Prostate gland (tissue), 2 donors: ENCODE measurements at places on chromosomes 1 and 21. TPM values are rescaled to one million over a fixed set of nuclear protein-coding genes. Genes with fewer than 3 reads are reported as not detected.

- no peak for DNase-seq
Measured at GRCh38 chr1:158422212-158422611, 3.8 kb downstream of the OR10K2 start.

DNA sequence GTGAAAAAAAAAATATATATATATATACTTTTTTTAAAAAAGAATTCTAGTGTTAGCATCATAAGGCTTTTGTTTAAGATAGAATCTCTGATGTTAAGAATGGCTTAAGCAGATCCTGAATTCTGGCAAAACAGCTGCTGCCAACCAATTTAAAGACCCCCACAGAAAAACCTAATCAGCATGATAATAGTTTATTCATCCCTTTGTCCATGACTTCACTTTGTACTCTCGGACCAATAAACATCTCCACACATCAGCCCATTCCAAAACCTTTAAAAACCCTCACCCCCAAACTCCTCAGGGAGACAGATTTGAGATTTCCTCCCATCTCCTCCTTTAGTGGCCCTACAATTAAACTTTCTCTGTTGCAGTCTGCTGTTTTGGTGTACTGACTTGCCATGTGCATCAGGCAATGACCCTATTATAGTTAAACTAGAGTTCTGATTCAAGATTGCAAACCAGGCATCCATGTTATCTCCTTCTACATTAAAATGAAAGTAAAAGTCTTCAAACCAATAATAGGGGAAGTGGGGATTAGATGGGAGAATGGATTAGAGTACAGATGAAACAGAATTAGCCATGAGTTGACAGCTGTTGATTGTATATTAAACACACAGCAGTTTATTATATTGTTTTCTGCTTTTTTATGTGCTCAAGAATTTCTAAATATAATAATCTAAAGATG is 9.8 kb upstream of the PHTF1 start:
- no peak for DNase-seq

GRCh38 chr1:21200767-21201166 is 24.1 kb upstream of the EIF4G3 start:
- no peak for DNase-seq

DNA sequence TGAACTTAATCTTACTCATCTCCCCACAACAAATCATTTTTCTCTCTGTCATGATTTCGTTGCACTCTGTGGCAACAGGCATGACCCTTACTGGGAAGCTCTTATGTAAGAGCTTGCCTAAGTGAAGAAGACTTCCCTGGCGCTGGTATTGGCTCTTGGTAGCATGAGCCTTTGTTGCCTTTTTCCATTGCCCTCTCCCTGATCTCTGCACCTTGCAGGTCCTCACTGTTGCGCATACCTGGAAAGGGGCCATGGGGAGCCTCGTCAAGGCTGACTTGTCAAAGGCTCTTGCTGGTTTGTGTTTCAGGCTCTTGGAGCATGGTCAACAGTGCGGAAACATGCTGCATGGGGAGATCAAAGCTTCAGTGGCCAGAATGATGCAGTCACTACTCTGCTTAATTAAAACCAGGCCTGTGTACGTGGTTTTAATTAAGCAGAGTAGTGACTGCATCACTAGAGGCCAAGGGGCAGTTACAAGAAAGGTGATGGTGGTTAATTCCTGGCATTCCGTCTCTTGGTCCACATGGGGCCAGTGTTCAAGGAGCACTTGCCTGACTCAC is 141.3 kb downstream of the SPATA46 start:
- DNase-seq, result no peak

Gene CASQ1
- 3.0 TPM for total RNA-seq

GRCh38 chr1:170305777-170306512 is 160.2 kb downstream of the NTMT2 start:
- no peak for DNase-seq

DNA sequence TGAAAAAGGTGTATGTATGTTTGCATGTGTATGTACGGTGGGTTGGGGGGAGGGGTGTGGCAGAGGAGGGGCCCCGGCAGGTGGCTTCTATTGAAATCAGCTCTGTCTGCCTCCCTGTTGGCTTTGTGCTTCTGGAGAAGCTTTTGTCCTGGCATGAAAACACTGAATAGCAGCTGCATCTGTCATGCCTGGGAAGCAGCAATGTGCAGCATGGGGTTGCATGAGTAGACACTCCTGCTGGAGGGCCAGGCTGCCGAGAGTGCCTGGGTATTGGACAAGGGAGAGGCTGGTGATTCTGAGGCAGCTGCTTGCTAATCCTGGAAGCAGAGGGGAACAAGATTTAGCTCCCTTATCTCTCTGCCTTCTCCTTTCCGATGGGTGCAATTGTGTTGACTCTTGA is 20.5 kb downstream of the MAPKAPK2 start:
- DNase-seq, result no peak

Gene IFNLR1
- 9.2 TPM for total RNA-seq

Gene ASCL5
- not detected for total RNA-seq

DNA sequence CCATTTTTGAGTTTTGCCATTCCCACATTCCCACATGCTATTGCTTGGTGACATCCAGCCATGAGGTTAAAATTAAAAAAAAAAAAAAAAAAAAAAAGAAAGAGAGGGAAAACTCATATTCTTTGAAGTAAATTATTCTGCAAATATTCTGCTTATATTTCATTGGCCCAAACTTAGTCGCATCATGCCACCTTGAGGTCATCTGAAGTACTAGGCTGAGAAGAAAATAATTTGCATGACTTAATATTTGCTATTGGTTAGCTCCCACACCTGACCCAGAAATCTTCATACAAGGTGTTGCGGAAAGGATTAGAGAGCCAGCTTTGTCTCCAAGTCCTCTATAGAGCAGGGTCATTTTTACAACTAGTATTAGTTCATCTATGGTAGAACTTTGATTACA is 2206.0 kb downstream of the MRPL39 start:
- no peak for DNase-seq
